ENCODE measurements at places on chromosomes 11 and 22.
A peak's percentile ranks its signal among the peaks of the same experiment; 100 is the strongest.

DNA sequence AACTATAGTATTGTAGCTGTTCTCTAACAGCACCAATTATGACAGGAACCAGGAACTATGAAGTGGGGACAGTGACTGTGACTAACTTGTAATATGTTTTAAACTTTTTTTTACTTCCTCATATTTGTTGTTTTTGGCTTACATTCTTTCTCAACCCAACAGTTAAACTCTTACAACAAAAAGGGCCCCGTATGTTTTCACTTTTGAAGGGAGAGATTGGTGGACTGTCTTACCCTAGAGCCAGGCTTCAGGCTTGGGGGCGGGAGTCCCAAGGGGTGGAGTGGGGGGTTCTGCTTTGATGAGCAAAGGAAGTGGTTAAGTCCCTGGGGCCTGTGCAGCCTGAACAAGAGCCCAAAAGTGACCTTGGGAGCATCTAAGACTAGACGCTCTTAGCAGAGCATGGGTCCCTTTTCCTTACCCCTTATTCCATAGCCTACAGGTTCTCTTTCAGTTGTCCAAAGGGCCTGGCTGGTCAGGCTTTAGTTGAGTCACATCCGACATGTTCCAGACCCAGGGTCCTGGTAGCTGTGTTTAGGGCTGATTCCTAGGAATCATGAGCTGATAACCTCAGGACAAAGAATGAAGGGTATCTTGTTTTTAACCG, 38.8 kb downstream of the STIM1 start:
- DNase-seq: peak; percentile 14

DNA sequence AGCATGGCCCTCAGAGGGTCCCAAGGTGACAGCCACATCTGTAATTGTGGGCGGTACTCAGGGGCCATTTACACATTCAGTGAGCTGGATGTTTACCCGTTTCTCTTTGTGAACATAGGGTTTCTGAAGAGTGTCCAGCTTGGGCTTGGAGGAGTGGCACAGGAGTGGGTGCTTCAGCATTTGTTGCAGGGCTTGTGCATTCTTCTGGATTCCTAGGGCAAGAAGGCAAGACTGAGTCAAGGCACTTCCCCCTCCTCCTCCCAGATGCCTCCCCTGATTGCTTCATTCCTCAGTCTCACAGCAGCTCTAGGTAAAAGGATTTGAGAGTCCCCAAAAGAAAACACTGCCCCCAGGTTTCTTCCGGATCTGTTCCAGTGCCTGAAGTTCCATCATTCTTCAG, 95.4 kb downstream of the RNF169 start:
- DNase-seq: no peak

- DNase-seq: no peak
Observed at GRCh38 chr22:44331881-44332714, 19.3 kb upstream of the SHISAL1 start.

DNA sequence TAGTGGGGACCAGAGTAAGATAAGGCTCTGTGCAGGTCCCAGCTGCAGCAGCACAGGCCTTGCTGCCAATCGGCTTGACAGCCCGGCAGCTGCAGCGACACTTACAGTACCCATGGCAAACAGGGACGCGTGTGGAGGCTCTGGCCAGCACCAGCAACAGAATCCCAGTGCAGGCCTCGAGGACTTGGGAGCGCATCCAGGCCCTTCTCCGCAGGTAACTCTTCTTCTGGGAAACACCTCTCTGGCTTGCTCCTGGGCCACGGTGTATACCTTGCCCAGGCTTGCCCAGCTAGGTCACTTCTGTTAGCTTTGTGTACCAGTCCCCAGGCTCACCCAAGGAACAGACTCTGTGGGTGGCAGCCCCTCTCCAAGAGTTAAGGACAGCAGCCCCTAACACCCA, 126.7 kb downstream of the CTTN start:
- no peak for DNase-seq

DNA sequence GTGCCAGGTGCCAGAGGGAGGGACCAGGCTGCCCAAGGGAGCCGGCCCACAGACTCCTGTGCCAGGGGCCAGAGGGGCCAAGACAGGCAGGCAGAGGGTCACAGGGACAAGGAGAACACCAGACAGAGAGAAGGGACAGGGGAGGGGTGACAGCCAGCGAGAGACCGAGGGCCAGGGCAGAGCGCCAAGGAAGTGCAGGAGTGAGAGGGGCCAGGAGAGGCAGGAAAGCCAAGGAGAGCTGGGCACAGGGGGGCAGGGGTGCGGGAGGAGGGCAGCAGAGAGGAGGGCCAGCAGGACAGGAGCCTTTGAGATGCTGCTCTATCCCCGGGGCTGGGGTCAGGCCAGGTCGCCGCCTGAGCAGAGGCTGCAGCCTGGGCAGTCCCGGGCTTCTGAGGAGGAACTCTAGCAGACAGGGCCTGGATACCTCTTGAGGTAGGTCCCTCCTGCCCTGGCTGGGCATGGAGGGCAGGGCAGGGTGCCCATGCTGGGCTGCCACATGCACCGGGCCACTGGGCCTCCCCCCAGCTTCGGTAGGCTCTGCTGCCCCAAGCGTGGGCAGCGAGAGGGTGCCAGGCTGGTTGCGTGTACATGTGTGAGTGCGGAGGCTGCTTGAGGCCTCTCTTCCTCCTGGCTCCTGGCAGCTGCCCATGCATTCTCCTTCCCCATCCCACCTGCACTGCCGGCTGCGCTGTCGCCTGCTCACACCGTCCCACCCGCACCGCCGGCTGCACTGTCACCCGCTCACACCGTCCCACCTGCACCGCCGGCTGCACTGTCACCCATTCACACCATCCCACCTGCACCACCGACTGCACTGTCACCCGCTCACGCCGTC, 12.2 kb downstream of the LSP1 start:
- no peak for DNase-seq

DNA sequence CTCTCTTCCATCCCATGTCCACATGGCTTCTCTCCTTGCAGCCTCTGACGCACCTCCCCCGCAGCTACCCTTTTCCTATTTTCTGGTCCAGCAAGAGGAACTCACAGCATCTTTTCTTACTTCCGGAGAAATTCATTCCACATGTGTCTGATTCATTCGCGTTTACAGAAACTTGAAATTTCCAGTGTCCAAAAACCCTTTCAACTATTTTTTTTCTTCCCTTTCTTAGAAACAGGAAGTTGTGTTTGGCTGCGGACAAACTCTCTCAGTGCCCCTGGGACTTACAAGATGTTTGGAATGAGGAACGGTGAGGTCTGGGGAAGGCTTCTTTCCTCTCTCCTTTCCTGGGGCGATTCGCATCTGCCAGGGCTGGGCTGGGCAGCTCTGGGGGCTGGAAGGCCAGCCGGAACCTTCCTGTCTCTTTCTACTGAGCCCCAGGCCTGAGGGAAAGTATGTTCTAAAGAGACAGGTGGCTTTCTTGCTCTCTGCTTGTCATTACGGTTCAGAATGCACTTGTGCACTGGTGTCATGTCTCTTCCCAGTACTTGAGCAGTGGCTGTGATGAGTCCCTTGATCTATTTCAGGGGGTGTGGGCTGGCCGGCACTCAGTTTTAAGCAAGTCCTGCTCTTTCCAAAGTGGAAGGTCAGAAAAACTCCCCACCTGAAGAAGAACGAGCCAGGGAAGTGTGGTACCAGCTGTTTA, 27.5 kb downstream of the ADAMTS8 start:
- DNase-seq: peak; percentile 68

GRCh38 chr11:119108146-119108856, 1.2 kb downstream of the C2CD2L start:
- DNase-seq: no peak

GRCh38 chr11:61129639-61130523, 27.6 kb downstream of the CD5 start:
- DNase-seq: peak; percentile 60

- no peak for DNase-seq
Observed at GRCh38 chr22:27540656-27541396, 260.7 kb downstream of the MN1 start.

GRCh38 chr22:45768490-45768889, 96.9 kb downstream of the ATXN10 start:
- no peak for DNase-seq

- no peak for DNase-seq
Observed at GRCh38 chr11:23151819-23152218, 291.5 kb upstream of the CCDC179 start.

DNA sequence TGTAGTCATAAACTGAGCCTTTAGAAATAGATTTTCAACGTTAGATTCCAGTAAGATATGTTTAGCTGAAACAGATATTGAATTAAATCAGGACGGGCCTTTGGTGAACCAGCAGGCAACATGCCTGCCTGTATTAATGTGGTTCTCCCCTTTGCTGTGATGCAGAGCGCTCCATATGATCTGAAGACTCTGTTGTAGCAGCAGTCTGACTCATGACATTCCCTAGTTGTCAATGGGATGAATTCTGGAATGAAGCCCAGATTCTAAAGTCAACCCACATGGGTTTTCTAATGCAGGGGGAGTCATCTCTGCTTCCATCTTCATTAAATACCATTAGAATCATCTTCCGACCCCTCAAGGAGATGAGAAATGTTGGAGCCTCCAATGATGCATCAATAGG, 864.5 kb downstream of the NTM start:
- peak; percentile 80 for DNase-seq

- DNase-seq: no peak
Observed at GRCh38 chr11:130640526-130640925, 192.1 kb downstream of the ADAMTS15 start.

- no peak for DNase-seq
Observed at GRCh38 chr11:72523991-72524390, 89.7 kb upstream of the CLPB start.

DNA sequence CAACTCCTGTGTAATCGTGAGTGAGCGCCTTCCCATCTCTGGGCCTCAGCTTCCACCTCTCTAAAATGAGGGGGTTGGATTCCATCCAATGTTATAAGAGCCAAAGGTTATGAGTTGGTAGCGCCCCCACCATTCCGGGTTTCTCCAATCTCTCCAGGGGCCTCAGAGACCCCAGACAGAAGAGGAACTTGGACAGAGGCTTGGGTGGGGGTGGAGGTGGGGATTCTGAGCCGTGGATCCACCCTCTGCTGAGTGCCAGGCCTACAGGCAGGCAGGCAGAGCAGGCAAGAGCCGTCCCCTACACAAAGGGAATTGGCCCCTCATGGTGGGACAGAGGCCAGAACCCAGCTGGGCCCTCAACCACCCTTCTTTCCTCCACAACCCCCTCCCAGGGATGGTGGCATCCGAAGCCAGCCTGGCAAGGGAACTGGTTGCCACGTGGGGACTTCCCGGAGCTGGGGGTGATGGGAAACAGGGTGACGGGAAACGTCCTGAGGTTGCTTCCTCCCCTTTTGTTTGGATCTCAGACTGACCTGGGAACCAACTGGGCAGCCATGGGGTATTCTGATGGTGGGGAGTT, 31.8 kb downstream of the TXN2 start:
- no peak for DNase-seq
